ENCODE measurements at places on chromosomes 1 and 21.

DNA sequence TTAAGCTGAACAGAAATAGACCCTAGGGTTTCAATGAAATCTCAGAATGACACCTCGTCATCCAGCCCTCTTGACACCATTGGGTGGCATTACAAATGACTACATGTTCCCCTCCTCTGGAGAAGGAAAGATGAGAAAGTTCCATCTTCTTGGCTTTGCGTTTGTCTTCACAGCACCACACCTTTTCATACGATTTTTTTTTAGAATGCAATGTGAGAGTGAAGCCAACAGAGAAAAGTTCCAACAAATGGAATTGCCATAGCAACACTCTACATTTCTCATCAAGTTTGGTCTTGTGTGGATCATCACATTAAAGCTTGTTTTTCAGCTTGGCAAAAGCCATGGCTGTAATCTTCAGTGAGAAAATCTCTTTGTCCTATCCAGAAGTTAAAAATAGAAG, 183.4 kb upstream of the SNX7 start:
- no peak for DNase-seq

GRCh38 chr1:198143797-198144196, 13.0 kb upstream of the NEK7 start:
- DNase-seq = no peak

DNA sequence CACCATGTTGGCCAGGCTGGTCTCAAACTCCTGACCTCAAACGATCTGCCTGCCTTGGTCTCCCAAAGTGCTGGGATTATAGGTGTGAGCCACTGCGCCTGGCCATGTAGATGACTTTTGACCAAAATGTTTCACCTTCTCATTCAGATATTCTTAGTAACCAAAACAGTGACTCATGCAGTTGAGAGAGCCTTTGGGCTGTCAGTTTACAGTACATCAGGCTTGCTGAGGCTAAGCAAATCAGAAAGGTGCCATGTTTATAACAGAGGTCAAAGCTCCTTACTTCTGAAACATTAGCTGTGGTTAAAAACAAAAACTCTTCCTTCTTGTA, 21.0 kb downstream of the CNIH4 start:
- DNase-seq = peak; percentile 70

GRCh38 chr1:160708801-160709200, 2.8 kb downstream of the CD48 start:
- DNase-seq = no peak

DNA sequence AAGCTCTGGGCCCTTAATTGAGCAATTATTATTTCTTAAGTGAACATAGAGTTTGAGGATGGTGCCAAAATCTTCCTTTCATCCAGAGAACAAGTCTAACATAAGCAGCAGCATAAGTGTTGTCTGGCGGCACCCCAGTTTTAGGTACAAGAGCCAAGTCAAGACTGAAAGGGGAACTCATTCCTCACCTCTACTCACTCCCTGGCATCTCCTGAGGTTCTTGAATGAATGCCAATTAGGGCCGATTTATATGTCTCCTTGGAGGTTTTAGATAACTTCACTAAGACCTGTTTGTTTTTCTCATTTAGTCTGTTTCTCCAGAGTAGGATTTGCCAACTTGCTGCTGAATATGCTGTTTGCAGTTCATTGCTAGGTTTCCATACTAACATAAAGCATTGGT, 42.6 kb upstream of the ADGRL2 start:
- DNase-seq = no peak

DNA sequence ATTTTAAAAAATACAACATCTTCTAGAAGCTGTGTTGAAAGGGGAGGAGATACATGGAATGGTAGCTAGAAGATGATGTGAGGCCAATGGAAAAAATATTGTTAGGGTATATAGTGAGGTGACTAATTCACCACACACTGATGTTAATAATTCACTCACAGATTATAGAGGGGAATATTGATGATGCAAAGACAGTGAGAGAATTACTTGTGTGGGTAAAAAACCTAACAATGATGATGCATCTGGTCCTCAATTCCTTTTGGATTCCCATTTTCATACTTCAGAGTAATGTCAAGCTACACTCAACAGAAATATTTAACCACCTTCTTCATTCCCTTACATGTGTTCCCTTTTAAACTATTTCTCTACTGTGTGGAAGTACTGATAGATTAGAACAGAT, 169.5 kb upstream of the DPYD start:
- no peak for DNase-seq

DNA sequence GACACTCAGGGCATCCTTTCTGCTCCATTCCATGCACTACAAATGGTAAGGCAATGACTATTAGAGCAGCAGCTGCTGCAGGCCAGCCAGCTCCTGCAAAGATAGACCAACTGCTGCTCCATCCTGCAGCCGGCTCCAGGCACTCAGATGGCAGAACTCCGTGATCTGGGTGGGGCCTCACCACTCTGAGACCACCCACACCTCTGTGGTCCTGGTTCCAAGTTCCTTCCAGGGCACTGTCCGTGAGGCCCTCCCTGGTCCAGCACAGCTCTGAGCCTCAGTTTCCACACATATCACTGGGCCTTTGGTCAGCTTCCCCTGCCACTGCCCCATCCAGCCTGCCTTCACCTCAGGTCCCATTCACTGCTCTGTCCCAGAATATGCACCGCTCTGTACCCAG, 114.7 kb downstream of the DMRTB1 start:
- no peak for DNase-seq

- no peak for DNase-seq
Observed at GRCh38 chr1:18018366-18018765, 89.2 kb upstream of the IGSF21 start.

DNA sequence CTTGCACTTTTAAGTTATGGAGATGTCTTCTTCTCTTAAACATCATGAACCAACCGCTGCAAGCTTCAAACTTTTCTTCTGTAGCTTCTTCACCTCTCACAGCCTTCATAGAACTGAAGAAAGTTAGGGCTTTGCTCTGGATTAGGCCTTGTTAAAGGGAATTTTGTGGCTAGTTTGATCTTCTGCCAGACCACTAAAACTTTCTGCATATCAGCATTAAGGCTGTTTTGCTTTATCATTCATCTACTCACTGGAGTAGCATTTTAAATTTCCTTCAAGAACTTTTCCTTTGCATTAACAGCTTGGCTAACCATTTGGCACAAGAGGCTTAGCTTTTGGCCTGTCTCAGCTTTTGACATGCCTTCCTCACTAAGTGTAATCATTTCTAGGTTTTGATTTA, 43.0 kb upstream of the RGL1 start:
- DNase-seq = no peak

- DNase-seq = no peak
Observed at GRCh38 chr1:209341673-209342420, 241.7 kb upstream of the CAMK1G start.

- no peak for DNase-seq
Observed at GRCh38 chr21:16976193-16976592, 536.6 kb upstream of the CXADR start.

DNA sequence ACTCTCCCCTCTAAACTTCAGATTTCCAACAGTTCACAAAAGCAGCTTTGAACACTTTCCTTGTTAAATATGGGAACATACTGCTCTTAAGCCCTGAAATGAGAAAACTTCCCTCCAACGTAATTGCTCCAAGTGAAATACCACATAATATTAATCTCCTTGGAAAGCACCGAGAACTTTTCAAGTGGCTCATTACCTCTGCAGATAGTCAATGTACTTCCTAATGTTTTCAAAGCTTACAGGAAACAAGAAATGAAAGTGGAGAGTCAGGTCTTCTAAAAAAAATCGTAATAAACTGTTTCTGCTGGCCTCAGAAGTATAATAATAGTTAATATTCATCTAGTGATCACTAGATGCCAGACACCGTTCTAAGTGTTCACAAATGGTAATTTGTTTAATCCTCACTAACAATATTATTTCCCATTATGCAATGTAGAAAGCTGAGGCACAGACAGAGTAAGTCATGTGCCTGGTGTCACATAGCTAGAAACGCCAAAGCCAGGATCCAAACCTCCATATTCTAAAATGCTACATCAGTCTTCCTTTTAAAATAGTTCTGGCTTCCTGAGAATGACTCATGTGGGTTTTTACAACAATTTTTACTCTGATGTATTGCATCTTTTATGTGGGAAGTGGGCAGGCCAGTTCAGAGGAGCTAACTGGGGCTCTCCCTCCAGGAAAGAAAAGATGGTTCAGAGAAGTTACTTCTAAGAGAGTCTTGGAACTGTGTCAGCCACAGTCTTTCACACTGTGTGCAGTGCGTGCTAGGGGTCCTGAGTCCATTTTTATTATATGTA, 177.2 kb downstream of the PLPPR4 start:
- DNase-seq = no peak

DNA sequence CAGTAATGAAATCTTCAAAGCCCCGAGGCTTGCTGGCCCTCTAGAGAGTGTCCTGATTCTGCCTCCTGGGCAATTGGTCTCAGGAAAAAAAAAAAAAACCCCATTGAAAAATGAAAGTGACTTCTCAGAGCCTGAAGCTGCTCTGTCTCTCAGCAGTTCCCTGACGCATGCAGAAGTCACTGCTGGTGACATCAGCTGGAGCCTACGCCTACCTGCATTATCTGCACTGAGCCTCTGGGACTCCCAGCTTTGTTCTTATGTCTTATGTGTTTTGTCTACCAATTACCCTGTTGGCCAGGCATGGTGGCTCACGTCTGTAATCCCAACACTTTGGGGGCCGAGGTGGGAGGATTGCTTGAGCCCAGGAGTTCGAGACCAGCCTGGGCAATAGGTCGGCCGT, 10.1 kb upstream of the SLC25A33 start:
- peak; percentile 36 for DNase-seq

DNA sequence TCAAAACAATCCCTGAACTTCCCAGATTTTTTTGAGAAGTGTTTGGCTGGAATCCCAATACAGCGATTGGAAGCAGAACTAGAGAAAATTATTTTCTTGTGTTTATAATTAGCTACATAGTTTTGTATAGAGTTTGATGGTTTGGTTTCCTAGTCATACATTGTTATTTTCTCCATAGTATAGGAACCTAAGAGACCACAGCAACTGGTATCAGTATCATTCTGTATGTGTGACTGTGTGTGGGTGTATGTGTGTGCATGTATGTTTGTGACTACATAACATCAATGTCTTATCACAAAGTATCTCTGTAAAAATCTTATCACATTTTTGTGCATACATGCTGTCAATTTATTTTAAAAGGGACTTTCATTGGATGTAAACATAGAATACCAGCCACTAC, 780.5 kb downstream of the MRPL39 start:
- DNase-seq = no peak

GRCh38 chr1:241531195-241532161, 700 bp upstream of the KMO start:
- DNase-seq = peak; percentile 27

DNA sequence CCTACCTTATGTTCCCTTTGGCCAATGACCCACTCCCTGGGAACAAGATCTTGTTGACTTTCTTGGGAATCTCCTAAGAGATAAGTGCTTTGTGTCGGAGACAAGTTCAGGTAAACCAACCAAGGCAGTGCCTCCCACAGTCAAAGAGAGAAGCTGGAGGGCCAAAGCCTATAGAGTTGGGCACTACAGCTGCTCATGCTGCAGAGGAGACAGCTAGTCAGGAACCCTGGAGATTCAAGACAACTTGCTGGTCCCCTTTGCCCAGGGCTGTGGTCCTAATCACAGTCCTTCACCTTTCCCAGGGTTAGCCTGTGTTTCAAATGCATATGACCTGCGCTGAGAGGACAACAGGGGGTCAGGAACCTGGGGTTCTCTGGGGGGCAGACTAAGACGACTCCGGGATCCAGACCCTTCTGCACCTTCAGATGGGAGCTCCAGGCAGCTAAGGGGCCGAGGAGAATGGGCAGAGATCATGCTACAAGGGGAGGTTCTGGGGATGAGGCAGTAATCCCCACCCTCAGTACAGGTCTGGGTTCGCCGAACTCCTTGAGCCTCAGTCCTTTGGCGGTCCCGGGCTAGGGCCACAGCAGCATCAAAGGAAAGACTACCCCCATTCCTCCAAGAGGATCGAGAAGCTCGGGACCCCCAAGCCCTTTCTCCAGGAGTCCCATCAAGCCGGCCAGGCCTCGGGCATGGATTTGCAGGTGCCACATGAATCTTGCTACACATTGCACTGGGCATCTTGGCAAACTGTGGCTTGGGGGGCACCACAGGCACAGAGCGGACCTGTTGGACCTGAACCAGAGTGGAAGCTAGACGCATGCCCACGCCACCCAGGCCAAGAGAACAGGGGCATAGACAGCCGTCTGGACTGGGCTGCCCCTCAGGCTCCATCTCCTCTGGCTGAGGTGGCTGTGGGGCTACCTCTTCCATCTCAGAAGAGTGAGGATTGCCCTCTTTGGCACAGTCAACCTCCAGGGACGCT, 2.0 kb upstream of the USF1 start:
- no peak for DNase-seq

- no peak for DNase-seq
Observed at GRCh38 chr1:197444755-197445154, 176.7 kb downstream of the CRB1 start.

- DNase-seq = no peak
Observed at GRCh38 chr1:2978691-2979190, 42.5 kb upstream of the ACTRT2 start.

DNA sequence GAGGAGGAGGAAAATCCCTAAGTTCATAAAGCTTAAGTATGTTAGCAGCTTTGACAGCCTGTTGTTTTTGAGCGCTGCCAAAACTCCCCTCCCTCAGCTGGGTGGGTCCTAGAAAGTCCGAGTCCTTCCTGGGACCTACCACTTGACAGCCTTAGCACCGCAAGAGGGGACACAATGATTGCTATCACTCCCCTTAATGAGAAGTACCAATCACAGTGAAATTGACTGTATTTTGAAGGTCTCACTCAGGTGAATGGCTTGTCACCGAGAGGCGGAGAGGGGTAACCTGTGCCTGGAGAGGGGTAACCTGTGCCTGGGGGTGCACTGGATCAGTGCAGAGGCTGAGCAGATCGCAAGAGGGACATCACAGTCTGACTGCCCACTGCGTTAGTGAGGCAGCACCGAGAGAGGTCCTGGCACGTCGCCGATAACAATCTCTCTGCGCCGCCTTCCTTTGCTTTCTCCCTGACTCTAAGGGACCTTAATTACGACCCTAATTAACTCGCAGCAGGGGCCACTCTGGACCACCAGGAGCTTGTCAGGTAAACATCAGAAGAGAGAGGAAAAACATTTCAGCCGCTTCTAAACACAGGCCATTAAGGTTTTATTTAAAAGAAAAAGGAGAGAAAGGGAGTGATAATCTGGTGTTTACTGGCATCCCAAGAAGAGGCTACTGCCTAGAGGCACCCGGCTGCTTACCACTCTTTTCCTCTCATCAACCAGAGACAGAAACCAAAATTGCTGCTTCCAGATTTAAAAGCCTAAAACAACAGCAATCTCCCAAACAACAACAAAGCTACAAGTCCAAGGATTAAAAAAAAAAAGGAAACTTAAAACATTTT, 25.7 kb upstream of the KCNK1 start:
- DNase-seq = no peak

- DNase-seq = peak; percentile 23
Observed at GRCh38 chr21:25350056-25350455, 257.2 kb downstream of the MRPL39 start.
